ENCODE measurements at places on chromosomes 12 and 14.
A peak's percentile ranks its signal among the peaks of the same experiment; 100 is the strongest.

DNA sequence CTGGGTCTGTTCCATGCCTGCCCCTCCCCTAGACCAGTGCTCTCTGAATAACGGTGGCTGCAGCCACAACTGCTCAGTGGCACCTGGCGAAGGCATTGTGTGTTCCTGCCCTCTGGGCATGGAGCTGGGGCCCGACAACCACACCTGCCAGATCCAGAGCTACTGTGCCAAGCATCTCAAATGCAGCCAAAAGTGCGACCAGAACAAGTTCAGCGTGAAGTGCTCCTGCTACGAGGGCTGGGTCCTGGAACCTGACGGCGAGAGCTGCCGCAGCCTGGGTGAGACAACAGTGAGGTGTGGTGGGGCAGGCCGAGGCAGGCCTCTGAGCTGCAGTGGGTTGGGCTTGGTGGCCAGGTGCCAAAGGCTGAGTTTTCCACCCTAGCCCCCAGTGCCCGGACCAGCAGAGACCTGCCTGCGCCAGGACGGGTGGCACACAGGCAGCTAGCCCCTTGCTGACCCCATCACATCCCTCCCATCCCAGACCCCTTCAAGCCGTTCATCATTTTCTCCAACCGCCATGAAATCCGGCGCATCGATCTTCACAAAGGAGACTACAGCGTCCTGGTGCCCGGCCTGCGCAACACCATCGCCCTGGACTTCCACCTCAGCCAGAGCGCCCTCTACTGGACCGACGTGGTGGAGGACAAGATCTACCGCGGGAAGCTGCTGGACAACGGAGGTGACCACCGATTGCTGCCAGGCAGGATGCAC lies 28.2 kb upstream of the LRP1-AS start:
- DNase-seq = peak; percentile 42

DNA sequence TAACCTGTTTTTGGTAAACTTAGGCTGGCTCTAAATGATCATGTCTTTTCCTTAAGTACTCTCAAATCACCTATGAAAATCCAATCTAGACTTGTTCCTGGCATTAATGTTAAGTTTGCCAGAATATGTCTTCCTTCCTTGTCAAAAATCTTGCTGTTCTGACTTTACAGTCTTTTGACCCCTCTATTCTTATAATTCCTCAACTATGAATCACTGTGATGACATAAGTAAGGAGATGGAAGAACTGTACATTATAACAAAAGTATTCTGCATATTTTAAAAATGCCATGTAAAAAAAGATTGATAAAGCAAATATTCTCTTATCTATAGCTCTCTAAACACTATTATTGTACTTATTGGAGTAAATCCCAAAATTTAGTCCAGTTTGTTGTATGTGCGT lies 51.4 kb upstream of the BAZ1A start:
- DNase-seq = no peak

- no peak for DNase-seq
Observed at GRCh38 chr14:67441256-67441655, 29.3 kb upstream of the PLEK2 start.

DNA sequence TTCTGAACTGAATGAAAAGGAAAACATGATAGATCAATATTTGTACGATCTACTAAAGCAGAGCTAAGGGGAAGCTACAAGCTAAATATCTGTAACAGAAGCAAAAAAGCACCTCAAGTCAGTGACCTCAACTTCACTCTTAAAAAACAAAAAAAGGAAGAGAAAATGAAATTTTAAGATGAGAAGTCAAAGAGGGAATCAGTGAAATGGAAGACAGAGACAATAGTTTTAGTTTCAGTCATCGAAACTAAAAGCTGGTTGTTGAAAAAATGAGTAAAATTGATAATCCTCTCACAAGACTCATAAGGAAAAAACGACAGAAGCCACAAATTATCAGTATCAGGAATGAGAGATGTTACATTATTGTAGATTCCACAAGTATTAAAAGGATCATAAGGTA lies 11.9 kb upstream of the SLC2A13 start:
- peak; percentile 65 for DNase-seq

DNA sequence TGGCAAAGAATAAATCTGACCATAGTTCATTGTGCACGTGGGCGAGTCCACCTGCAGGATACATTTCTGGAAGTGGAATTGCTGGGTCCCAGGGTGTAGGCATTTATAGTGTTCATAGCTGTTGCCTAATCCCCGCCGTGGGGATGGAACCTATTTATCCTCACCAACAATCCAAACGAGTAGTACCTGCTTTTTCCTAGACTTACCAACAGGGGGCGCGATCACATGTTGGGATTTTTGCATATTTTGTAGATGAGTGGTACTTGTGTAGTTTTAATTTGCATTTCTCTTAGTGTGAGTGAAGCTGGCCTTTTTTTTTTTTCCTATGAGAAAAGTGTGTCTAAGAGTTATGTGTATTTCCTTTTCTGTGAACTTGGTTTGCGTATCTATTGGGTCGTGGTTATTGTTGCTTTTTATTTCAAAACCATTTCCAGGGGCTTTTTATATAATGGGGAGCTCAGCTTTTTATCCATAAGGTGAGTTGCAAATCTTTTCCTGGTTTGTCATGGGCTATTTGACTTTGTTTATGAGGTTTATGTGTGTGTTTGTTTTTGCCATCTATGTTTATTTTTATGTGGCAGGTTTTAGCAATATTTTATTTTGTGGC lies 67.2 kb downstream of the CCDC92 start:
- DNase-seq = peak; percentile 65

GRCh38 chr12:96054244-96054610 lies 18.8 kb upstream of the LTA4H start:
- no peak for DNase-seq

GRCh38 chr14:76289276-76289675 lies 86.7 kb upstream of the ESRRB start:
- no peak for DNase-seq

- no peak for DNase-seq
Observed at GRCh38 chr14:40252817-40253447, 820.7 kb upstream of the FBXO33 start.

All from activated CD4-positive, alpha-beta T cell treated with anti-CD3 and anti-CD28 coated beads, Interleukin-2, Interleukin-4, amounts not matched to agents 100 ng/mL and 50 ng/mL, durations not matched to agents 16 hours and 8 hours (primary cell).